ENCODE measurements at places on chromosomes 13 and 19.

GRCh38 chr19:12872255-12872654 lies 9.0 kb downstream of the DNASE2 start:
- DNase-seq, result no peak

DNA sequence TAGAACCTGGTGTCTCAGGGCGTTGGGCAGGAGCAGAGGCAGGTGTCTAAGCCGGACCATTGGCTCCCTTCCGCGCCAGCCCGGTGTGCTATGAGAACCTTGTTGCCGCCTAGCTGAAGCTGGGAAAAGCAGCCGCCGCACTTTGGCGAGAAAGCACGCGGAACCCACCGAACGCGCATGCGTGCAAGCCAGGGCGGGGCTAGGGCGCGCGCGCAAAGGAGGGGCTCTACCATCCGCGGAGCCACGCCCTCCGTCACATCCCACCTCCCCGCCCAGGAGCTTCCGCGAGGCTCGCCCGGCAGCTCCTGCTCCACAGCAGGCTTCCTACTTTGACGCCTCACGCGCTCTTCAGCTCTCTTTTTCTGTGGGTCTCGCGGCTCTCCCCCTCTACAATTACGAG lies 51.3 kb downstream of the WDR87 start:
- peak; percentile 49 for DNase-seq

- DNase-seq, result no peak
Measured at GRCh38 chr19:54431255-54431838, 16.1 kb downstream of the TTYH1 start.

GRCh38 chr13:33868343-33868994 lies 50.5 kb downstream of the RFC3 start:
- no peak for DNase-seq

DNA sequence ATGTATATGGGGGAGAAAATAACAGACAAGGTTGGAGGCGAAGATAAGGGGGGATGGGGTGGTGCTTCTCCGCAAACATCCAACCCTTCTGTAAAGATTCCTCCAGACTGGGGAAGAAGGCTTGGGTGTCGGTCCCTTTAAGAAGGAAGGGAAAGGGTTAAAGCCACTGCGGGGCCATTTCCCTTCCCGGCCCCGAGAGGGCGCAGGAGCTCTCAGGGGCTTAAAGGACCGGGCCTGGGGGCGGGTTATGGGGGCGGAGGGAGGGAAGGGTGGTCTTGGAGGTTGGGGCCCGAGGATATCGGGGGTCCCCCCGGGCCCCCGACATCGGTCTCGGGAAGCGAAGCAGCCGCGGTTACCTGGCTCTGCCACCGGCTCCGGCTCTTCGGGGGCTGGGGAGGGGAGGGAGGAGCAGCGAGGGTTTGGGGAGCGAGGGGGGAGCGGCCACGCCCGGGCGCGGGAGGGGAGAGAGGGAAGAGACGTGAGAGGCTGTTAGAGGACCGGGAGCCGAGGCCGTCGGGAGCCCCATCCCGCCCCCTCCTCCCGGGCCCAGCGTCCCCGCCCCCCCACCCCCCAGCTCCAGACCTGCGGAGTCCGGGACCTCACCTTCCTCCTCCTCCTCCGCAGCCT lies 2.8 kb downstream of the TNNT1 start:
- peak; percentile 50 for DNase-seq

DNA sequence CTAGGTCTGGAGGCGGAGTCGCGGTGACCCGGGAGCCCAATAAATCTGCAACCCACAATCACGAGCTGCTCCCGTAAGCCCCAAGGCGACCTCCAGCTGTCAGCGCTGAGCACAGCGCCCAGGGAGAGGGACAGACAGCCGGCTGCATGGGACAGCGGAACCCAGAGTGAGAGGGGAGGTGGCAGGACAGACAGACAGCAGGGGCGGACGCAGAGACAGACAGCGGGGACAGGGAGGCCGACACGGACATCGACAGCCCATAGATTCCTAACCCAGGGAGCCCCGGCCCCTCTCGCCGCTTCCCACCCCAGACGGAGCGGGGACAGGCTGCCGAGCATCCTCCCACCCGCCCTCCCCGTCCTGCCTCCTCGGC lies at the start of gene SLC5A5:
Gene SLC5A5, plus strand, starts transcription at position 68 of the 373 bp plus-strand sequence. CDS start 375 bp downstream, outside the sequence.
- peak; percentile 48 for DNase-seq

GRCh38 chr13:101545521-101545920 lies 93.0 kb downstream of the ITGBL1 start:
- DNase-seq, result no peak

- DNase-seq, result no peak
Measured at GRCh38 chr19:16232127-16232526, 34.4 kb downstream of the AP1M1 start.

- no peak for DNase-seq
Measured at GRCh38 chr13:26052337-26052736, 521 bp upstream of the SHISA2 start.

GRCh38 chr13:96200810-96201209 lies 110.9 kb downstream of the HS6ST3 start:
- no peak for DNase-seq

DNA sequence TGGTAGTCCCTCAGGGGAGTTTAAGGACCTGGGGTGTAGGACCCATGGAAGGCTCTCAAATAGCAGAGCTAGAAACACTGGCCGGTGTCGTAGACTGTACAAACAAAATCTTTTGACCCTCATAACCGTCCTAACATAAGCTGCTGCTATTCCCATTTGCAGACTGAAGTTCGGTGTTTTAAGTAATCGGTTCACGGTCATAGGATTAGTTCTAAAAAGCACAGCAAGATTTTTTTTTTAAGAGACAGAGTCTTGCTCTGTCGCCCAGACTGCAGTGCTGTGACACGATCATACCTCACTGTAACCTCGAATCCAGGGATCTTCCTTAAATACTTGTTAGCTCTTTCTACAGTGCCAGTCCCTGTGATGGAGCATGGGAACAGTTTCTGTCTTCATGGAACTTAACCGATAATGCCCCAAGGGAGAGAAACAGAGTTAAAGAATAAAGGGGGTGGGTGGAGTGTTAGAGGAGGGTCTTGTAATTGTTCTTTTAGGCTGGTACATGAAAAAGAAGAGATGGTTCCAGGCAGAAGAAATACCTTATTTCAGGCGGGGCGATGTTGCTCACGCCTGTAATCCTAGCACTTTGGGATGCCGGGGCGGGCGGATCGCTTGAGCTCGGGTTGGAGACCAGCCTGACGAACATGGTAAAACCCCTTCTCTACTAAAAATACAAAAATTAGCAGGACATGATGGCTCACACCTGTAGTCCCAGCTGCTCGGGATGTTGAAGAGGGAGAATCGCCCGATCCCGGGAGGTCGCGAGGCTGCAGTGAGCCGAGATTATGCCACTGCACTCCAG lies 475 bp upstream of the ZC3H4 start:
- no peak for DNase-seq

DNA sequence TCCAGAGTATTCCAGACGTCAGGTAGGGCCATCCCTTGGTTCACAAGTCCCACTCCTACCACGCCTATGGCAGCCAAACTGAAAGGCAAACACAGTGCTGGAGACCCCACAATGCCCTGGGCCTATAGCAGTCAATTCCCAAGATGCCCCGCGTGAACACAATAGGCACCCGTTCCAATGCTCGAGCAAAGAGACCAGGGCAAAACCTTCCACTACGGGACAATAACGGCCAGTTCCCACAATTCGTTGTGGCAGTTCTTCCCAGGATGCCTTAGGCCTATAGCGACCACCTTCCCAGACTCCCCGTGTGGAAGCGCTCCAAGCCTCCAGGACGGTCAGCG lies 538 bp downstream of the ZNF428 start:
- no peak for DNase-seq

DNA sequence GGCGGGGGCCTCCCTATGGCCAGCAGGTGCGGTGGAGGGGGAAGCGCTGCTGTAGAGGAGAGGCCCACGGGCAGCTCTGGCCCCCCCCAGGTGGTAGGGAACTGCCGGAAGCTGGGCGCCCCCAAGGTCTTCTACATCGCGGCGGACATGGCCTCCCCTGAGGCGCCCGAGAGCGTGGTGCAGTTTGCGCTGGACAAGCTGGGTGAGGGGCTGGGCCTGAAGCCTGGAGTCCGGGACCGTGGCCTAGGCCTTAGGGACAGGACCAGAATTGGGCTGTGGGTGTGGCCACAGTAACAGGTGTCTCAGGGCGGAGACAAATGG lies 3.8 kb upstream of the RPL36 start:
- no peak for DNase-seq
